Stimulated activated CD4-positive, alpha-beta T cell treated with anti-CD3 and anti-CD28 coated beads, TNF-alpha, amount 100 ng/mL, for 4 hours (primary cell): ENCODE measurements at places on chromosomes 7 and 10.

DNA sequence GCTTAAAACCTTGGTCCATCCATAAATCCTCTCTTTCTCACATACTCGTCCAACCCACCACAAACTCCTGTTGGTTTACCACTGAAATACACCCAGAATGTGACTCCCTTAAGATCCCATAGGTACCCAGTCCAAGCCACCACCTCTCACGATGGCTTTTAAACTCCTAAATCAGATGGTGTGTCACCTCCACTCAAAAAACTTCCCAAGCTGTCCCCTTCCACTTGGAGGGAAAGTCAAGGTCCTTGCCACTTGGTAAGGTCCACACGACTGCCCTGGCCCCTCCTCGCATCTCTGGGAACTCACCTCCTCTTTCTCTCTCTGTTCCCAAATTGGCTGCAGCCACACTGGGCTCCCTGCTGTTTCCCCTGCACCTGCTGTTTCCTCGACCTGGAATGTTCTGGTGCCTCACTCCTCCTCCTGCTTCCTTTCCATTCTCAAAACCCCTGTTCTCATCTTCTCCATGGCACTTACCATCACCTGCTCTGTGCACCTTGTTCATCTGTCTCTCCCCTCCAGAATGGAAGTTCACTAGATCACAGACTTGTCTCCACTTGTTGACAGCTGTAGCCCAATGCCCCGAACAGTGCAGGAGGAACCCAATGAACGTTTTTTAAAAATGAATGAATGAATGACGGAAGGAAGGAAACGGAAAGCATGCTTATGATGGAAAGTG is 23.0 kb downstream of the ZFAND2A start:
- DNase-seq, result no peak

DNA sequence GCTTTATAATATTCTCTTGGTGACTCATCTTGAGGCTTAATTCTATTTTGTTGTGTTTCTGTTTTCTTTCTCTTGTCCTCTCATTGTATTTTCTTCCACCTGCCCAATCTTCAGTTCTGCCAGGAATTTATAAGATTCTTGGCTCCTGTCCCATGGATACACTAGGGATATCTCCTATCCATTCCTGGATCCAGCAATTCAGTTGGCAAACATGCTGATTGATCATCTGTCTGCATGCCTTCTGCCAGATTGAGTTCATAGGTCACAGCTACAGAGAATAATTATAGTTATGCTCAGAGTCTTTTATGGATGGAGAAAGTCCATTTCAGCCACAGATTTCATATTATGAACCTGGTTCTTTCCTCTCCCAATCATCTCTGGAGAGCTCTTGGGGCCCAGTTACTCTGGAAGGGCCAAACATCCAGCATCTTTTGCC is 140.4 kb upstream of the MAGI2 start:
- DNase-seq, result no peak

GRCh38 chr10:113157441-113157840 is 207.4 kb downstream of the TCF7L2 start:
- DNase-seq, result no peak

DNA sequence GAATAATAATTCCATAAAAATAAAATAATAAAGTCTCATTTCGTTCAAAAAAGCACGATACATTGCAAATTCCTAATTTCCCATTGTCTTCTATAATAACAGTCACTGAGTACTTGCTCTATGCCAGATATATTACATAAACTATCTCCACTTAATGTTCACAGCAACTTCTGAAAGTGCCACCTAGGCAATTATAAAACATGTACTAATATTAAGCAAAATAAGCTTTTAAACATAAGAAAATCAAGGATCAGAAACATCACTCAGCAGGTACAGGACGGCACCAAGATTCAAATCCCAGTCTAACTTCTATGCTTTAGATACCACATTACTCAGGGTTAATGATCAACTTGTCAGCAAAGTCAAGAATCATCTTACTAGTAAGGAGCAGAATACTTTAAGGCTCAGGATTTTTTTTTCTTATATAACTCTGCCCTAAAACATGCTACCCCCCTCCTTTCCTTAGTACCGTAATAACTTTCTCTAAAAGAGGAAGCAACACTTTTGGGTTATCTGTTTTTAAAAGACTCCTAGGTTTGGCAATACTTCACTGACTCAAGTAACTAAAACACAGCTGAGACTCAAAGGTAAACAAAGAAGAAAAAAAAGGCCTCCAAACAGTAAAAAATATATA is 51.3 kb downstream of the USP6NL start:
- DNase-seq, result no peak

GRCh38 chr10:5613481-5614154 is 52.8 kb downstream of the ASB13 start:
- no peak for DNase-seq

- no peak for DNase-seq
These were observed 55.2 kb upstream of the RPA3 start for GRCh38 chr7:7773334-7774309.

- DNase-seq, result no peak
These were observed 266 bp upstream of the MDFIC start for GRCh38 chr7:114921631-114922025.
